CD14-positive monocyte (primary cell): ENCODE measurements at places on chromosomes 7 and 10.

DNA sequence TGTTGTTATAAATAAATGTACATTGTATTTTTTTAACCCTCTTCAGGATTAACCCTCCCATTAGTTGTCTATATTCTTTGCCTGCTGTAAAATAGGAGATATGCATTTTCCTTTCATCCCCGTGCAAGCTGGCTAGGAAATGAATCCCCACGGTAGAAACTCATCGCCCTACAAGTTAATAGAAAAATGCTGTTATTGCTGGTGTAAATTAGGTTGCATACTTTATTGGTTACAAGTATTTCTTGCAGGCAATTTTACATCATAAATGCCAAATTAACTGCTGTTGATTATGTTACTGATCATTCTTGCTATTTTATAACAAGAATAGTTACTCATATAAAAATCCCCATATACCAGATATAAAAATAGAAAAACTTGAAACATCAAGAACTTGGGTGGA lies 454.2 kb upstream of the KLF6 start:
- DNase-seq: no peak

DNA sequence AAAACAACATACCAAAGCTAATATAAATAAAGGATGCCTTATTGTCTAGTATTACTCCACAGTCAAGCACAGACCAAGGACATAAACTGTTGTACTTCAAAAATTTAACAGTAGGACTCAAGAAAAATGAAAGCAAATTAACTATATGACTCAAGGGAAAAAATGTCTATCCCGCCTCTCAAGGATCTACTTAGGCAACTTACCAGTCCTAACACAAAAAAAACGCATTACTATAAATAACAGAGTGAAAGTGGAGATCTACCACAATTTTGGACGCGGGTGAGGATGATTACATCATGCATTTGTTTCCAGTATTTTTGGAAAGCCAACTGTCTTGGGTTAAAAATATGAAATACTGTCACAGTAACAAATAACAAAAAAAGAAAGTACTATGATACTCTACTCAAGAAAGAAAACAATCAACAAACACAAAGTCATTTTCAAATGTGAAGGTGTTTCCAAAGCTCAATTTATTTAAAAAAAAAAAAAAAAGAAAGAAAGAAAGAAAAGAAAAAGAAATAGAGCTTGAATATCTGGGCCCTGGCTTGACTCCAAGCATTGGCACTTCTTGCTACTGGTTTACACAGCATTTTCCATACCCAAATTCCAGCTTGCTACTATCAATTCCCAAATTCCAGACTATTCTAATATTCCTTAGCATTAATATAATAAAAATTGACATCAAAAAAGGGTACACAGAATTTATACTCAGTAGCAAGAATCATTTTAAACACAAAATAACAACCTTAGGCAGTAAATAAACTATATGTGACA lies 99.4 kb downstream of the RSU1 start:
- no peak for DNase-seq

DNA sequence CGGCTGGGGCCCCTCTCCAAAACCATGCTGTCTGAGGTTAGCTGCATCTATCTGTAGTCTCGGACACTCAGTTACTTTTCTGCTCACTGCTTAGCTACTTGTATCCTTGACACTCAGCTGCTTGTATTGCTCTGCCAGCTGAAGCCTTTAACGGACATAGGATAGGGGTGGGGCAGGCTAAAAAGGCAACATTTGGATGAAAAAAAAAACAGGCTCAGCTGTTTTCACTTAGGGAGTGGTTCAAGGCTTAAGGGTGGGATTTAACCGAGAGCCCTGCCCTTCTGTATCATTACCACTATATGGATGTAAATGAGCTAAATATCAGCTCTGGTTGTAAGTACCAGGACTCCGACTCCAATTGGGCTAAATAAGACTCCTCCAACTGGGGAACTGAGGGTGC lies 28.6 kb downstream of the LSMEM1 start:
- no peak for DNase-seq

DNA sequence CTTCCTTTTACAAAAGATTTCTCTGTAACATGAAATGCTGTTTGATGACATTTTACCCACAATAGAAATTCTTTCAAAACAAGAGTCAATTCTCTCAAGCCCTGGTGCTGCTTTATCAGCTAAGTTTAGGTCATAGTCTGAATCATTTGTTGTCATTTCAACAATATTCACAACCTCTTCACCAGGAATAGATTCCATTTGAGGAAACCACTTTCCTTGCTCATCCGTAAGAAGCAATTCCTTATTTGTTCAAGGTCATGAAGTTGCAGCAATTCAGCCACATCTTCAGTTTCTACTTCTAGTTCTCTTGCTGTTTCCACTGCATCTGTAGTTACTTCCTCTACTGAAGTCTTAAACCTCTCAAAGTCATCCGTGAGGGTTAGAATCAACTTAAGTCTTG lies 315.3 kb downstream of the TYW1 start:
- DNase-seq: no peak

DNA sequence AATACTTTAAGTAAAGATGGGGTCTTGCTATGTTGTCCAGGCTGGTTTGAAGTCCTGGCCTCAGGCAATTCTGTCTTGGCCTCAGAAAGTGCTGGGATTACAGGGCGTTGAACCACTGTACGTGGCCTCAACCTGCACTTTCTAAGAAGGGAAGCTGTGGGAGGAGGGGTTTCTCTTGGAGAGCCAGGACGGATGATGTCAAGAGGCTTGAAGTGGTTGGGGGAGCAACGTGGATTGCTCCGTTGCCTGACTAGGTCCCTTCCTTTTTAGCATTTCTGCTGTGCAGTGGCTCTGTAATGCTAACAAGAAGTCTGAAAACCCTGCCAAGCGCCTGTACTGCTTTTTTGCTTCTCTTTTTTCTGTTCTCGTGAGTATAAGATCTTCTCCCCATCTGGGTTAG lies 7.2 kb downstream of the BUD23 start:
- no peak for DNase-seq

GRCh38 chr10:11265484-11265883 lies 247.8 kb downstream of the CELF2 start:
- no peak for DNase-seq

GRCh38 chr10:31694126-31694685 lies 234.4 kb downstream of the ARHGAP12 start:
- DNase-seq: no peak

- no peak for DNase-seq
These were observed 10.8 kb downstream of the LMOD2 start for GRCh38 chr7:123666492-123666891.

DNA sequence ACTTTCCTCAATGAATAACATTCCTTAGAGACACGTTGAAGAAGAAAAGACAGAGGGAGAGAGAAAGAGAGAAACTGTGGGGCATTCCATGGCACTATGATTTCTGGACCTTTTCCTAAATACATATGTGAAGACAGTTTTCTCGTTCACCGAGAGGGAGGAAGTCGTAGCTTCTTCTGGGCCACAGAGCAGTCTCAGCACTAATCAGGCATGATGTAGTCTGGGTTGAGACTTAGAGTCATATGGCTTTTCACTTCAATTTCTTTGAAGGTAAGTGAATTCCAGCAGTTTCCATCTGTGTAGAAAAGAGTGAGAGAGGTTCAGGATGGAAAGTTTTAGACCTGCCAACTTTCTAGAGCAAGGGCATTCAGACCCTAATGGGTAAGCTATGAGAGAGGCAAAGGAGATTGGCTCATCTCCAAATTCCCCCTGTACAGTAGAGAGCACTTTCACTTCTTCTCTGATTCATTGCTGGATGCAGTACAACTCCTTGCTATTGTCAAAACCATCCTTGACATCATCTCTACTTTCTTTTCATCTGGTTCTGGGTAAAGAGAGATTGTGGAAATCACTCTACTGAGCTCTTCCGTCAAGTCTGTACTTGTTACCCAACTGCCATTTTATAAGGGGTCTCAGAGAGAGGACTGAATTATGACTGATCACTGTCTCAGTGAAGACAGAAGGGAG lies 31.5 kb upstream of the OR9A4 start:
- peak; percentile 94 for DNase-seq

DNA sequence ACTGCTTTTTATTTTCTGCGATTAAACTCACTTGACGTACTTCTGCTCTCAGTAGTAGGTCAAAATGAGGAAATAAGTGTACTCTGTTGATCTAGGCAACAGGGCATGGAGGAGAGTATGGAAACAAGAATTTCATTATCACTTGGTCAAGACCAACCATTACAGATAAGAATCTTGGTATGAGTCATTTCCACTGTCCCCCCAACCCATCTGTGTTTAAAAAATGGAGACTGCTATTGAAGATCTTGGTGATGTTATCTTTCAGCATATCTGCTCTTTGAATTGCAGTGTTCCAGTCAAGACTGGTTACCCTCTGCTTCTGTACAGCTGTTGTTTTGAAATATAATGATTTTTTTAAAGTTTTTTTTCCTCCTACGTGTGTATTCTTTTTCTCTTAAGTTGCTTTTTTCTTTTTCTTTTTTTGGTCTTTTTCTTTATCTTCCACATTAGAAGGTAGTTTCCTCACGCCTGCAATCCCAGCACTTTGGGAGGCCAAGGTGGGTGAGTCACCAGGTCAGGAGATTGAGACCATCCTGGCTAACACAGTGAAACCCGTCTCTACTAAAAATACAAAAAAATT lies 11.7 kb downstream of the STAM start:
- peak; percentile 13 for DNase-seq

DNA sequence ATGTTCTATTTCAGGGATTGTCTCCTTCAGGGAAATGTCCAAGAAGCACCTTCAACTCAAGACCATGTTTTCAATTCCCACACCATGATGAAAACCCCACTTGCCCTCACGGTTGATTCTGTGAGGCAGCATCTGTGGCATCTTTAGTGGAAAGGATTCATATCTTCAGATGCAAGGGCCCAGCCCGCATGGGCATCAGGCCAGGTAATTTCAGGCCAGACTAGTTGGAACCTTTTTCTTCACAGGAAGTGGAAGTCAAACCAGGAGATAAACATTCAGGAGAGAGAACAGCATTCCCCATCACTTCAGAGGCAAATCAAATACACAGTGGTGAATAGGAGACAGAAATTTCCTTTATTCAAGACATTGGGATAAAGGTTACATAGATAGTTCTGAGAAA lies 88.8 kb downstream of the JCAD start:
- DNase-seq: no peak

GRCh38 chr10:96505150-96506136 lies 8.3 kb downstream of the TLL2 start:
- DNase-seq: no peak

GRCh38 chr7:115297656-115298055 lies 375.8 kb downstream of the MDFIC start:
- DNase-seq: no peak

GRCh38 chr7:70856901-70857630 lies 274.9 kb upstream of the GALNT17 start:
- DNase-seq: peak; percentile 2

- DNase-seq: no peak
These were observed 111.1 kb downstream of the CPED1 start for GRCh38 chr7:121099572-121099971.

DNA sequence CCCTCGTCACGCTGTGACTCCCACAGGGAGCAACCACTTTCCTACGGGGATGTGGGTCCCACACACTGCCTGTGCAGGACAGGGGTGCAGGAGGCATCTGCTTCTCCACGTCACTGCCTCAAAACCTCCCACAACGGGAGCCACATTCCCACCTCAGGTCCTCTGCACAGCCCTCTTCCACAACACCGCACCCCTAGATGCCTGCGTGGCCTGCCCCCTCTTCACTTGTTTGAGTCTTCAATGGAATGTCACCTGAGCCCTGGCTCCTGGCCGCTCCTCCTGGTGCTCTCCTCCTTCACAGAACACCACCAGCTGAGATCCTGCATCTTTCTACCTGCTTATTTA lies 73.6 kb downstream of the MAD1L1 start:
- no peak for DNase-seq

DNA sequence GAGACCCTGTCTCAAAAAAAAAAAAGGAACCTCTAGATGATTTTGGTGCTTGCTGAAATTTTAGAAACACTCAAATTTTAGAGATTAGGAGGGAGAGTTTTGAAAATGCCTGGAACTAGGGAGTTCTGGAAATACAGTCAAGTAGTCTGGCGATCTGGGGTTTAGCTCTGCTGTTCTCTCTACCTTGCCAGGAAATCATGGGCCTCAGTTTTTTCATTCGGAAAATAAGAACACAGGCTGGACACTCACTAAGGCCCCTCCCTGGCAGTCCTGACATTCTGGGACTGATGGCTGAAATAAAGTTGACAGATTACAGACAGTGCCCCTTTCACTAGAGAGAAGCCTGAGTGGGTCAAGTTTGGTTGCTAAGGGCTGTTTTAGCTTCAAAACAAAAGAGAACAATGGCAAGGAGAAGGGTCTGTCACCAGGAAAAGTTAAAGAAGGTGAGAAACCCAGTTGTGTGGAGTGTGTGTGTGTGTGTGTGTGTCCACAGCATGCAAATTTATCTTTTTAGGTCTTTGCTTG lies 25.0 kb upstream of the CALN1 start:
- DNase-seq: no peak

- peak; percentile 25 for DNase-seq
These were observed 51.3 kb downstream of the PRTFDC1 start for GRCh38 chr10:24900888-24901685.

DNA sequence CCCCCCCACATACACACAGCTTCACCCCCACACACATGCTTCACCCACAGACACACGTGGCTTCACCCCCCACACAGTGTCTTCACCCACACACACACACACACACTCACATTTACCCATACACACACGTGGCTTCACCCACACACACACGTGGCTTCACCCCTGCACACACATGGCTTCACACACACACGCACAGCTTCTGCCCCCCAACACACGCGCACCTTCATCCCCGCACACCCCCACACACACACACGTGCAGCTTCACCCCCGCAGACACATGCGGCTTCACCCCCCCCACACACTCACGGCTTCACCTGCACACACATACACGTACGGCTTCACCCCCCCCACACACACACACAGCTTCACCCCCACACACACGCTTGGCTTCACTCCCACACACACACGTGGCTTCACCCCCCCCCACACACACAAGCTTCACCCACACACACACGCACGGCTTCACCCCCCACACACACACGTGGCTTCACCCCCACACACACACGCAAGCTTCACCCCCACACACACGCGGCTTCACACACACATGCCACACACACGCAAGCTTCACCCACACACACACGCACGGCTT lies 82.4 kb downstream of the NKX6-2 start:
- no peak for DNase-seq

GRCh38 chr7:46446151-46446550 lies 525.1 kb upstream of the IGFBP3 start:
- DNase-seq: no peak

- DNase-seq: no peak
These were observed 1.2 kb downstream of the MAPK8 start for GRCh38 chr10:48307711-48308018.

DNA sequence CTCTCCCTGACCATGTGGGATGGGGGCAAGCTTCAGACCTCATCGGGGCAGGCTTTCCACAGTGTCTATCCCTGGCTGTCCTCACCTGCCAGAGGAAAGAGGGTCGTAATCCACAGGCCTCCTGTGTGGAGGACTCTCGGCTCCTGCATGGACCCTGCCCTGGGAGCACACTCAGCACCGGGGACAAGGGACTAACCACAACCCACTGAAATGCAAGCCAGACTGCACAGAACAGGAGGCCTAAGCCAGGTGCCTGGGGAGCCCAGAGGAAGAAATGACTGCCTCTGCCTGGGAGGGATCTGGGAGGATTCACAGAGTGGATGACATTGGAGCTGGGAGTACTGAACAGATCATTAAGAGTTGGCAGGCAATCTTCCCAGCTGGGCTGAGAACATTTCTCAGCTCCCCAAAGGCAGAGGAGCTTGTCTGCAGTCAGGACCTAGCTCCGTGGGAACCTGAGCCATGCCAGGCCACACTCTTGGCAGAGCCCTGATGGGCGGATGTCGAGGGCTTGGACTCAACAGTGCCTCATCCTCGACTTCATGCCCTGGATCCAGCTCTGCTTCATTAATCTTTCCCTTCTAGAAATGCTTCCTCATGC lies 213.4 kb downstream of the USP6NL start:
- DNase-seq: no peak
